ENCODE measurements at places on chromosomes 11 and 22. TPM values are rescaled to one million over a fixed set of nuclear protein-coding genes. Genes with fewer than 3 reads are reported as not detected.

GRCh38 chr11:28223577-28223976, 115.4 kb downstream of the METTL15 start:
- peaks cover 13% of the 10 kb centered on the region for H3K36me3 ChIP-seq
- no peak overlapping the region for H3K27ac ChIP-seq
- no peaks in the 10 kb centered on the region for H3K4me1 ChIP-seq

GRCh38 chr22:21736084-21736642, 569 bp upstream of the YPEL1 start:
- H3K36me3 ChIP-seq = no peaks in the 10 kb centered on the region
- no peak overlapping the region for H3K27ac ChIP-seq
- H3K4me3 ChIP-seq = peak overlapping the region; percentile 43
- peaks cover 19% of the 10 kb centered on the region for H3K4me1 ChIP-seq
- H3K27me3 ChIP-seq = peaks cover 24% of the 10 kb centered on the region

GRCh38 chr11:113166280-113166679, 148.1 kb upstream of the TTC12 start:
- H3K36me3 ChIP-seq = no peaks in the 10 kb centered on the region
- H3K27me3 ChIP-seq = peaks cover 2% of the 10 kb centered on the region
- H3K4me3 ChIP-seq = no peak overlapping the region
- no peak overlapping the region for H3K27ac ChIP-seq
- H3K4me1 ChIP-seq = no peaks in the 10 kb centered on the region

The ATF4 gene
- 412 TPM for total RNA-seq

DNA sequence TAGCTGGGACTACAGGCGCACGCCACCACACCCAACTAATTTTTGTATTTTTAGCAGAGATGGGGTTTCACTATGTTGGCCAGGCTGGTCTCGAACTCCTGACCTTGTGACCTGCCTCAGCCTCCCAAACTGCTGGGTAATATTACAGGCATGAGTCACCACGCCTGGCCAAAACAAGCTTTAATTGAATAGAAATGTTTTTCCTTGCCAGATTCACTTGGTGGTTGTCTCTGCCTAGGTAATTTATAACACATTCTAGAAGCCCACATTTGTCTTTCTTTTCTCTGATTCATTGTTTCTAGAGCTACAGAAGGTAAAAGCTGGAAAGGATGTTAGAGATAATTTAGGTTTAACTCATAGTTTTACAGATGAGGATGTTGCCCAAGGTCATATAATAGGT, 41.3 kb downstream of the CECR2 start:
- H3K27ac ChIP-seq = no peak overlapping the region
- H3K4me1 ChIP-seq = no peaks in the 10 kb centered on the region
- H3K4me3 ChIP-seq = no peak overlapping the region
- DNase-seq = no peak

DNA sequence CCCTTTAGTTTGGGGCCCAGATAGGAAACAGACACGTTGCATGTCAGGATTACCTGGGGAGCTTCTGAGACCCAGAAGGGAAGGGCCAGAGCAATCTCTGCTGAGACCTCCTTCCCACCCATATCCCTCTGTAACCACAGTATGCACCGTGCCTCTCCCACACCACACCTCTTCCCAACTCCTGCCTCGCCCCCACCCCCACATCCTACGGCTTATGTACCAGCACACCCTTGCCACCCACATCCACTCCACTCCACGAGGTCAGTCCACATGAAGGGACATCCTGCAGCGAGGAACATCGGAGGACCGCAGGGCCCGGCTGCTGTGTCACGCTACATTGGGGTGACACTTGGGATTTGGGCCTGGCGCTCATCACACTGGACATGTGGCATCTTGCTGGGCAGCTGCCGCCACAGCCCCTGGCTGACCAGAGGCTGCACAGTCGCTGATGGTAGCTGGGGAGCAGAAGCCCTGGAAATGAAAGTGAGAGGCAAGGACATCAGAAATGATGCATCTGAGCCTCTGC, 118.3 kb upstream of the LMO1 start:
- H3K36me3 ChIP-seq = no peaks in the 10 kb centered on the region
- no peak for DNase-seq
- H3K27me3 ChIP-seq = peaks cover 7% of the 10 kb centered on the region
- no peaks in the 10 kb centered on the region for H3K4me1 ChIP-seq

The RCOR2 gene
- 0.55 TPM for total RNA-seq

The MYO7A gene
- total RNA-seq = not detected

DNA sequence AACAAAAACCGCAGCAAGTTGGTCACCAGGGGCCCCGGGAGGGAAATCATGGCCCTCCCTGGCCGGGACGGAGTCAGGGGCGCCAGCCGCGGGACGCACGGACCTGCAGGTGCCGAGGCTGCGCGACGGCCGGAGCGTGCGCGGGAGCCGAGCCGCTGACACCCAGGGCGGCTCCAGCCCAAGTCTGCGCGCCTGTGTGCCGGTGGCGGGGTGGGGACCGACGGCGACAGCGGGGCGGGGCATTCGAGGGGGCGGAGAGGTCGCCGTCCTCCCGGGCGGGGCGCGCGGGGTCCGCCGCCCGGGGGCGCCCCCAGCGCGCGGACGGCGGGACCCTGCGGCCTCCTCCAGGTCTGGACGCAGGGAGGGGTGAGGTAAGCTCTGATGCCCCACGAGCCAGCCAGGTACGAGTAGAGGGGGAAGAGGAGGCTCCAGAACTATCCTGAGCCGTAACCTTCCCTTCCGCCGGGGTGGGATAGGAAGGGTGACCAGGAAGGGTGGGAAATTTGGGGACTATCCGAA, at the start of gene ESAM:
ESAM (minus strand) TSS at position 186 of the 519 bp plus-strand sequence; CDS start at position 50, 136 bp downstream.
- peaks cover 34% of the 10 kb centered on the region for H3K27me3 ChIP-seq
- H3K27ac ChIP-seq = peak within 1 kb of the TSS; percentile 53
- H3K36me3 ChIP-seq = no peaks in the 10 kb centered on the region
- DNase-seq = peak; percentile 76
- peak within 1 kb of the TSS; percentile 87 for H3K4me3 ChIP-seq

GRCh38 chr11:8387141-8387540, 123.5 kb upstream of the LMO1 start:
- no peaks in the 10 kb centered on the region for H3K36me3 ChIP-seq
- H3K4me1 ChIP-seq = no peaks in the 10 kb centered on the region
- no peak overlapping the region for H3K4me3 ChIP-seq
- H3K27ac ChIP-seq = no peak overlapping the region
- DNase-seq = no peak

- H3K36me3 ChIP-seq = peaks cover 5% of the 10 kb centered on the region
- DNase-seq = no peak
- H3K27ac ChIP-seq = peak overlapping the region; percentile 100
These were observed 924 bp downstream of the C11orf65 start for GRCh38 chr11:108466405-108466804.

GRCh38 chr11:32081129-32081641, 9.7 kb upstream of the RCN1 start:
- H3K27ac ChIP-seq = no peak overlapping the region
- no peaks in the 10 kb centered on the region for H3K36me3 ChIP-seq
- H3K4me1 ChIP-seq = no peaks in the 10 kb centered on the region
- H3K27me3 ChIP-seq = peaks cover 17% of the 10 kb centered on the region
- DNase-seq = no peak

The OR5B3 gene
- total RNA-seq = not detected

The MMP11 gene
- 0.55 TPM for total RNA-seq

The CCDC89 gene
- total RNA-seq = 0.63 TPM

GRCh38 chr11:10268746-10269488, 25.1 kb downstream of the SBF2 start:
- no peak for DNase-seq
- H3K4me3 ChIP-seq = no peak overlapping the region
- H3K36me3 ChIP-seq = no peaks in the 10 kb centered on the region
- H3K27ac ChIP-seq = no peak overlapping the region
- no peaks in the 10 kb centered on the region for H3K27me3 ChIP-seq

The TEAD1 gene
- total RNA-seq = 0.05 TPM

DNA sequence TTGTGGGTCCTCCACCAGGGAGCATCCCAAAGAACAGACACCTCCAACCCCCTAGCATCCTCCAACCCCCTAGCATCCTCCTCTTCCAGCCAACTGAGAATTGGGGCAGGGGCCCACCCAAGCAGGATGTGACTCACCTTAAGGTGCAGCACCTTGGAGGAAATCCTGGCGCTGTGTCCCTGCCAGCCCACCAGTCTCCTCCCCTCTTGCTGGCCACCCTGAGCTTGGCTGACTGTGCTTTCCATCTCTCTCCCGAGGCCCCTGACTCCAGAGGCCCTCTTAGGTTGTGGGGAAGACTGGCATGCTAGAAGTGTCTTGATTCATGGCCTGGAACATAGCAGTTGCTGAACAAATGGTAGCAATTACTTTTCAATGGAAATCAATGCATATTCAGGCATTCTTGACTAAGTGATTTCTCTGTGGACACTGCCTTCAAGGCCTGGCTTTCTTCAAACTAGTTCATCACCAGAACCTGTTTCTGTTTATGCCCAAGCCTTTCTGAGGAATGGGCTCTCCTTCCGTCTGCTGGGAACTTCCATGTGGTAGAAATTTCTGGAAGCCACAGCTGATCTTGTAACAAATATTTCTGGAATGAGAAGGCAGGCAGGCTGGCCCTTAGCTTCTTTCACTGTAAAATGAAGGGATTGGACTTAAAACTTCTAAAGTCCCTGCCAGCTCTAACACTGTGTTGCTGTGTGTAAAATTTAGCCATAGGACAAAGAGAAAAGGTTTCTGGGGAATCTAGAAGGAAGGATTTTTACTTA, 60.5 kb downstream of the CEP164 start:
- no peak overlapping the region for H3K4me3 ChIP-seq
- H3K27ac ChIP-seq = no peak overlapping the region
- H3K36me3 ChIP-seq = peaks cover 14% of the 10 kb centered on the region
- H3K27me3 ChIP-seq = no peaks in the 10 kb centered on the region
- H3K4me1 ChIP-seq = peaks cover 5% of the 10 kb centered on the region

The PTGDR2 gene
- 3.3 TPM for total RNA-seq

DNA sequence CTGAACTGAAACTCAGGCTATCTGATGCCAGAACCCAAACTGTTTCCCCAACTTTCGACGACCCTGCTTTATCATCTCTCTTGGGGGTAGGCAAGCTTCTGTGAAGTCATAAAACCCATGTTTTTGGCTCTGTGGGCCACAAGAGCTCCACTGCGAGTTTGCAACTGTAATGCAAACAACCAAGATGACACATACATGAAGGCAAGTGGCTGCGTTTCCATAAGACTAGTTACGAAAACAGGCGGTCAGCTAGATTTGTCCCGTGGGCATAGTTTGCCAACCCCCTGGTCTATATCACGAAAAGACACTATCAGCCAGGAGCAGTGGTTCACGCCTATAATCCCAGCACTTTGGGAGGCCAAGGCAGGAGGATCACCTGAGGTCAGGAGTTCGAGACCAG, 37.5 kb downstream of the TPST2 start:
- H3K27me3 ChIP-seq = no peaks in the 10 kb centered on the region
- H3K4me3 ChIP-seq = no peak overlapping the region
- H3K36me3 ChIP-seq = peaks cover 23% of the 10 kb centered on the region
- DNase-seq = no peak
- H3K27ac ChIP-seq = no peak overlapping the region
- H3K4me1 ChIP-seq = peaks cover 33% of the 10 kb centered on the region

The SCUBE1 gene
- 0.03 TPM for total RNA-seq

The OR4X1 gene
- total RNA-seq = not detected

DNA sequence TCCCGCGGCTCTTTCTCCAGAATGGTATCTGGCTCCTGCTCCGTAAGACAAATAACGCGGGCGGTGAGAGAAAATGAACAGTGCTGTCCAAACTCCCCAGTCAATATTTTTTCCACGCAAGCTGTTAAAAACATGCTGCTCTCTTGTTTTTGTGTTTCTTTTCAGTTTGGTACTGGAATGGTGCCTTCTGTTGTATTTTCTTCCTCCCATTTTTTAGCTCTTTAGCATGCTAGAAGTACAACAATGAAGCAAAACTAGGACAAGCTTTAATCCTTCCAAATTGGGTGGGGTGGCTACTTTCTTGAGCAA, 599 bp upstream of the PPP2R1B start:
- H3K4me1 ChIP-seq = peaks cover 27% of the 10 kb centered on the region
- H3K36me3 ChIP-seq = peaks cover 34% of the 10 kb centered on the region
- no peaks in the 10 kb centered on the region for H3K27me3 ChIP-seq
- H3K4me3 ChIP-seq = peak overlapping the region; percentile 99
- peak overlapping the region; percentile 98 for H3K27ac ChIP-seq
- no peak for DNase-seq

GRCh38 chr11:8127447-8127846, 41.4 kb downstream of the RIC3 start:
- no peak for DNase-seq
- H3K4me1 ChIP-seq = no peaks in the 10 kb centered on the region
- H3K27me3 ChIP-seq = no peaks in the 10 kb centered on the region
- no peak overlapping the region for H3K27ac ChIP-seq
- no peak overlapping the region for H3K4me3 ChIP-seq
- H3K36me3 ChIP-seq = no peaks in the 10 kb centered on the region

DNA sequence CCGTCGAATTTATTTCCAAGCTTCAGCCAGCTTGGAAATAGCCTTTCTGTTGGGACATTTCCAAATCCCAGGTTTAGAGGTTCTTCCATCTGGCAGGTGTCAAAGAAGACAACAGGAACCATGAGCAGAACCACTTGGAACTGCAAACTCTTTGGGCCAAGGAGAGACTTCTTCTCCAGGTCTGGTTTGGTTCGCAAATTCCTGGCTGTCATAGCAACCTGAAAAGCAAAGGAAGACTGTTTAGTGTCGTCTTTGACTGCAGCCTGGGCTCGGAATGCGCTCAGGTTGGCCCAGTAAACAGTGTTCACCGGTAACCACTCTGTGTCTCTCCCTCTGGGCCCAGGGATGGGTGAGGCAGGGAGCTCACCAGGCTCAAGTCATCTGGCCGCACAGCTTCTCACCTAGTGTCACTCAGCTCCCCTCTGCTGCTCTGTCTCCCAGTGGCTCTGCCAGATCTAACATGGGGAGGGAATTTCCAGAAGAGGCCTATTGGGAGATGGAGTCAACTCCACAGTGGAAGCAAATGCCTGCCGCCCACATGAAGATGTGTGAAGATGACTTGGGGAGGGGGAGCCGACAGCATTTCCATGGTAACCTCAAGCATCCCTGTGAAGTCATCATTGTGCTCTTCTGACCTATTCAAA, 11.9 kb upstream of the CLMP start:
- DNase-seq = no peak
- peaks cover 44% of the 10 kb centered on the region for H3K27me3 ChIP-seq
- no peak overlapping the region for H3K27ac ChIP-seq
- H3K36me3 ChIP-seq = no peaks in the 10 kb centered on the region
- no peaks in the 10 kb centered on the region for H3K4me1 ChIP-seq

DNA sequence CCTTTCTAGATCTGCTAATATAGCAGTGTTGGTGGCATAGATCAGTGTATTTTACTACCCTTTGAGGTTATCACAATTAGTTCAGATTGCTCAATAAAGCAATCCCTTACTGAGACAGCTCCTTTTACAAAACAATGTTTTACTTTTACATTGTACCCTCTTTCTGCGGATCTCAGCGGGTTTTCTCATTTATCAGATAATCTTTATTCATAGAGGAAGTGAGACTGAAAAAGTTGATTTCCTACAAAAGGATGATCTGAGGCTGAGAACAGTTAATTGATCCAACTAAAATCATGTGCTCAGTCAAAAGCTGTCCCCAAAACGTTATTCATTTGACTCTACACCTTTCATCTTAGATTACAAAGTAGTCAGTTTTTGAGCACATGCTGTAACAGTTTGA, 2319.9 kb downstream of the LRRC4C start:
- H3K36me3 ChIP-seq = no peaks in the 10 kb centered on the region
- DNase-seq = no peak
- H3K27me3 ChIP-seq = no peaks in the 10 kb centered on the region

GRCh38 chr22:31821572-31821971, 67.8 kb downstream of the DEPDC5 start:
- no peak overlapping the region for H3K4me3 ChIP-seq
- no peaks in the 10 kb centered on the region for H3K27me3 ChIP-seq
- no peak for DNase-seq
- no peak overlapping the region for H3K27ac ChIP-seq

The OR52E8 gene
- not detected for total RNA-seq

Data from activated CD8-positive, alpha-beta T cell treated with anti-CD3 and anti-CD28 coated beads, Interleukin-2, amount 10 ng/mL, durations not matched to agents 7 days and 5 days (primary cell).